ENCODE measurements at places on chromosomes 7 and 10. TPM values are rescaled to one million over a fixed set of nuclear protein-coding genes. Genes with fewer than 3 reads are reported as not detected.

DNA sequence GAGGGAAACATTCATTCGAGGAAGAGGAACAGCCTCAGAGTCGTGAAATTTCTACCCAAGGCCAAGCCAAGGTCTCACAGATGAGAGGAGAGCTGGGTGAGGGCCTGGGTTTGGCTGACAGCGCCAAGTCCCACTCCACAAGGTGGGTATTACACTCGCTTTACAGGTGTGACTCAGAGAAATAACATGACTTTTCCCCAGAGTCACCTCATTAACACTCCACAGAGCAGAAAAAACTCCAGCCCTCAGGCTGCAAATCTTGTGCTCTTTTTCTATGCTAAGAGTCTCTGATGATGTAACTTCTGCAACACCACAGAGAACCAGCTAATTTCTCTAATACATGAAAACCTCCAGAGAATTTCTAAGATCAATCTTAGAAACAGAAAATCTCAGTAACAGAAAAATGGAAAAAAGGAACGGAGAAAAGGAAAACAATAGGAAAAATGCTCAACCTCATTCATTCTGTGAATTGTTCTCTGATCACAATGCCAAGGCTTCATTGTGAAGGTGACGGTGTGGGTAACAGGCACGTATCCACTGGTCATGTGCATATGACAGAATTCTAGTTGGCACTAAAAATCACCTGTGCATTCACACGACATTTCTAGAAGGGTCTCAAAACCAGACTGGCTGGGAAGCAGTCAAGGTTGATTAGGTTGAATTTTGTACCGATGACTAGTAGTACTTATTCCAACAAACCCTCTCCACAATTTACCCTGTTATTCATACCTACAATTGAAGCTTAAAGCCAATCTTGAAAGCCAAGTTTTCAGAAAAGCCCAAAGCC lies 20.3 kb downstream of the YWHAG start:
- DNase-seq: no peak

CHRM2 gene
- total RNA-seq: not detected

DNA sequence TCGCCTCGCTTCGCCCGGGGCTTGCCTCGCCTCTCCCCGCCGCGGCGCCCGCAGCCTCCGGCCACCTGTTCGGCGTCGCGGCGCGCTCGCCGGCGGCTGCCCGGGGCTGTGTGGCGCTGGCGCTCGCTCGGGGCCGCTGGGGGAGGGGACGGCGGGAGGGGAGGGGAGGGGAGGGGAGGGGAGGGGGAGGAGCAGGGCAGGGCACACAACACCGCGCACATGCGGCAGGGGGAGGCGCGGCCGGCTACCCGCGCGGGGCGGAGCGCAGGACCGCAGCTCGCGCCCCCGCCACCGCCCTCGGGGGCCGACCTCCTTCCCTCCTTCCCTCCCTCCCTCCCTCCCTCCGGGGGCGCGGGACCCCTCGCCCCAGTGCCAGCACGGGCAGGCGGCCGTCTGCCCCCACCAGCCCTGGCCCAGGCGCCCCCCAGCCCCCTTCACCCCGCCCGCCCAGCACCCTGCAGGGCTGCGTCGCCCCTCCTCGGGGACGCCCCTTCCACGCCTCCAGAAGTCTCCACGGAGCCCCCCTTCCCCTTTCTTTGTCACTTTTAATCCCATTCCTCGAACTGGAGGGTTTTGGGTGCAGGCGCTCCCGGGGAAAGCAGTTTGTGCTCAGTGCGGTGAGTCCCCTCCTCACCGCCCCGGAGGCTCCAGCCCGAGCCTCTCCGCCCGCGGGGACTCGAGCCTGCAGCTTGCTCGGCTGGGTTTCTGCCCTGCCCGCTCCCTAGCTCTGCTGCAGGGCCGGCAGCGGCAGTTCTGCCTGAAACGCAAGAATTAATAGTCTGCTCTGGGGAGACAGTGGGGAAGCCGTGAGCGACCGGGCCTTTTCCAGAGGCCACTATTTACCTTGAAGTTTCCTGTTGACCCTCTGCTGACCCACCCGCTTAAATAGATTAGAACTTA lies at the start of gene PARD3:
TSS of gene PARD3 (minus strand) at position 112 of the 900 bp plus-strand sequence. CDS start 301 bp downstream, outside the sequence.
- DNase-seq: peak; percentile 62

DNA sequence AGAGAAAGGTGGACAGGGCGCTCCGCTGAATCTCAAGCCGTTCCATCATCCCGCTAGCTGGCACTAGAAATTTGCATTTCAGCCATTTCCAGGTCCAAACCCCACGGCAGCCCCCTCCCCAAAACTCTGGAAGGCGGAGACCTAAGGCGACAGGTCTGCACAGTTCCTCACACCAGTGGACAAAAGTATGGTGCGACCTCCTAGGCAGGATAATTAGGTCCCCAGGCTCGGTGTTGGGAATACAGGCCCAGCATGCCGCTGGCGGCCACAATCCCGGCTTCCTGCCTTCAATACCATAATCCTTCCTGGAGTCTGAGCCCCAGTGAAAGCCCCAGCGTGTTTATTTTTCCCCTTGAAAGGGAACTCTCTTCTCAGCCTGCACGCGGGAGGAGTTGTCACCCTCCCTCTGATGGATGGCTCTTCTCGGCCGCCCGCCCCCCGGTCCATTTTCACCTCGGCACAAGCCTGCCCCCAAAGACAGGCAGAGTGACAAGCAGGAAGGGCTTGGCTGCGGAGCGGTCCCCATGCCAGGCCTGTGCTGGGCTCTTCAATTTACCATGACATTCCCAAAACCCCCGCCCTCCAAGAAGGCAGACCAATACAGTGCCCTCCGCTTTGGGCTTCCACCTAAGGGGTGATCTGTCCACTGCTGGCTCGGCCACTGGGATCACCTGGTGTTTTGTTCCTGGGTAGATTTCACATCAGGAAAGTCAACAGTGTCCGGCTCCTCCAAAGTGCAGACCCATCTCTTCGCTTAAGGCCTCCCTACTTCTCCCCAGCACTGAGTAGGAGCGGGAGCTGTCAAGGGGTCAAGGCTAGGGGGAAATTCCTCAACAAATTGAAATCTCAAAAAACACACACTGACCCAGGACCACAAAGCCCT lies 2.2 kb downstream of the FGFR2 start:
- DNase-seq: no peak

- DNase-seq: peak; percentile 42
Observed at GRCh38 chr7:116577320-116577871, 52.6 kb downstream of the CAV1 start.

OR6V1 gene
- total RNA-seq: not detected

- no peak for DNase-seq
Observed at GRCh38 chr10:77967611-77968022, 41.1 kb upstream of the DLG5 start.

GRCh38 chr10:12717981-12718707 lies 283.4 kb downstream of the CCDC3 start:
- DNase-seq: peak; percentile 33

DNA sequence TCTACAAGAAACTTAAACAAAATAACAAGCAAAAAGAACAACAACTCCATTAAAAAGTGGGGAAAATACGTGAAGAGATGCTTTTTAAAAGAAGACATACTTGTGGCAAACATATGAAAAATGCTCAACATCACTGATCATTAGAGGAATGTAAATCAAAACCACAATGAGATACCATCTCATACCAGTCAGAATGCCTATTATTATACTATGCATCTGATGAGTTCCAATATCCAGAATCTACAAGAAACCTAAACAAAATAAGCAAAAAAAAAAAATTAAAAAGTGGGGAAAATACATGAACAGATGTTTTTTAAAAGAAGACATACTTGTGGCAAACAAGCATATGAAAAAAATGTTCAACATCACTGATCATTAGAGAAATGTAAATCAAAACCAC lies 29.6 kb upstream of the AKR1C3 start:
- DNase-seq: no peak

SPRN gene
- not detected for total RNA-seq

DNA sequence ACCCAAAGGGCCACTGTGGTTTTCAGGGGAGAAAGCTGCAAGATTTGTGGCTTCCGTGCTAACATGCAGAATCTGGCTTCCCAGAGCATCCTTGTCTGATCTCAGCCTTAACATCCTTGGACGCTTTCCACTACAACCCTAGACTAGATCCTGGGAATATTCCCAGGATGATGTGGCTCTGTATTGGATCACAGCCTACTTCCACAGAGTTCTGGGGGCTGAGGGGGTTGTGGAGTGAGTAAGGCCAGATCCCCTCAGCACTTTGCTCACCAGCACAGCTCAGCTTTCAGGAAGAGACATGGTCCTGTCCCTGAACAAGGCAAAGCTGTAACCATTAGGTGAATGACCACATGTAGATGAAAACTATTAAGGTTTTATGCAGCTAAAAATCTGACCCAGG lies 241.3 kb upstream of the MYO3A start:
- no peak for DNase-seq

DNA sequence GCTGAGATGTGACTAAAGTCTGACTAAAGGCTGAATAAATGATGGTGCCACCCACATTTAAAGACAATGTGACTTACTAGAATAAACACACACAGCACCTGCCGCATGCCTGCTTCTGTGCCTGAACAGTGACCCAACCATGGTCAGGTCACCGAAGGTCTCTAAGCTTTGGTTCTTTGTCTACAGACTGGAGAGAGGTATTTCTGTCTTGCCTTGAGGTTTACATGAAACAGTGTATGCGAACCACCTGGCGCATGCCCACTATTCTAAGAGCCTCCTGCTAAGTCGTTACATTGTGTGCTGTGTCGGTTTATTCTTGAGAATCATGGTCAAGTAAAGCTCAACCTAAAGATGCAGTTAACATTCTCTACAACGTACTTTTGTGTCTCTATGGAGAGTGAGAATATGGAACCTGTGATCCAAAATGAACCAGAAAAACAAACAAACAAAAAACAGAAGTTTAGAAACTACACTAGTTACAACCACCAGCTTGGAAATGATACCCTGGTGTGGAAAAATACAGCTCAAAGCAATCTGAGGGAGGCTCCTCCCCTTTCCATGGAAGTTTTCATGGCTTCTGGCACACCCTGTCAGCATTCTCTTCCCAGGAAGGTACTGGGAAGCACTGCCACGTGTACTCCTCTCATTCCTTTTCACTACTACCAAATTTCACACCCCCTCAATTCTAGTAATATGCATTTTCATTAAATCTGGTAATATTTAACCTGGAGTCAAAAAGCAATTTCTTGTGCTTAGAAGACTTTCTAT lies 40.0 kb downstream of the VOPP1 start:
- peak; percentile 59 for DNase-seq

DNA sequence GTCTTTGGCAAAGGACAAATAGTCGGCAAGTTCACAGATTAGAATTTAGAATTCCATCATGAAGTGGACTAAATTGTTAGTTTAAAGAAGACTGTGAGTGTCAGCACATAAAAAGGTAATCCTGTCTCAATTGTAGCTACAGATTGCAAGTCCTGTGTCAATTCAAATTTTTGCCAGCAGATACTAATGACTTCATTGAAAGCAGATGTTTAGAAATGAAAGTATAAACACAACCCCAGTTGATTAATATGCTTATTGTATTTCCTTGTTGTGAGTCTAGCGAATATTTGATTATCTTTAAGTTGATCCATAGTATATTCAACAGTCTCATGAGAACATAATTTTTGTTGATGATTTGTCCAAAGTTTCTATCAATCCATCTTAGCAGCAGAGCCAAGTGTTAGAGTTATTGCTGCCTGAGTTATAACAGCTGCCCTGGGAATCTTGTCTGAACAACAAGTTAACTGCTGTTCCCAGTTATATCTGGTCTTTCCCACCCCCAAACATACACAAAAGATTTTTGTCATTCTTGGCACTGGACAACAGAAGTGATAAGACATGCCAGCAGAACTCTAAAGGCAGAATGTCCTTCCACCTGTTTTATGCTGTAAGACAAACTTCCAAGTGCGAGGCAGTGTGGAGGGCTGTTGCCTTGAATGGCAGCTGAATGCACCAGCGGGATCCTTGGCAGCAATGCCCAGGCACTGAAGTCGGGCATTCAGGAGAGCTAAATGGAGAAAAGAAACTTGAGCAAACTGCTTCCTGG lies 21.3 kb upstream of the HERPUD2 start:
- DNase-seq: no peak

- peak; percentile 91 for DNase-seq
Observed at GRCh38 chr10:132447446-132448247, 50.6 kb downstream of the PWWP2B start.

- peak; percentile 45 for DNase-seq
Observed at GRCh38 chr10:24952143-24952706, at the start of gene PRTFDC1. PRTFDC1 (minus strand) TSS chr10:24952606; CDS start chr10:24952575, 31 bp downstream.

DNA sequence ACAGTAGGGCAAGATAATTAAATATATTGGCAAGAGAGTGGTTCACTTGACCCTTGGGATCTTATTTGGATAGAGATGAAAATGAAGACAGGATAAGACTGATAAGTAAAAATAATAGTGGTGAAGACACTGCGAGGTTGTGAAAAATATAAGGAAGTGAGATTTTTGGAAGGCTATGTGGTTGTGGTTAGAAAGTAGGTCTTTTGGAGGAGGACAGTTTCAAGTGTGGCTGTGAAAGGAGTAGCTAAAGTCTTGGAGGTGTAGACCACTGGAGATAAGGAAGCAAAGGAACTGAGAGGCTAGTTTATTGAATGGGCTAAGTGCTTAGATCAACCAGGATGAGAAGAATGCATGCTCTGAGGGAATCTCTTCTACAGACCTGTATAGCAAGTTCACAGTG lies 11.2 kb downstream of the MIOS start:
- DNase-seq: no peak

DLX6 gene
- total RNA-seq: not detected

DNA sequence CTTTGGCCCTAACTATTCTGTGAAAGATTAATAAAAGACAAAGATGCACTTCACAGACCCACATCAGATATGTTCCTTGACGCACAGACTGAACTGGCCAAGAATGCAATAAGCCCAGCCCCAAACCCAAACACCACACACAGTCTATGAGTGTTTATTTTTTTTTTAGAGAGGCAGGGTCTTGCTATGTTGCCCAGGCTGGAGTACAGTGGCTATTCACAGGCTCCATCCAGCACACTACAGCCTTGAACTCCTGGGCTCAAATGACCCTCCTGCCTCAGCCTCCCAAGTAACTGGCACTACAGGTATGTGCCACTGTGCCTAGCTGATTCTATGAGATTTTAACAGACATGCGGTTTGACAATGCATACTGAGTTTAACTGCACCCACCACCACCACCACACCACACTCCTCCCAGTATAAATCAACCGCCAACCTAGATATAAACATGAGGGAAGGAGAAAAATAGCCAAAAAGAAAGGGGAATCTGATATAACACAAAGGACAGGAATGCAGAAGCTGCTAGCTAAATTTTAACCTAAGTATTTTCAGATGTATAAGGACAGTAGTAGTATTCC lies 35.1 kb upstream of the SLC26A3 start:
- no peak for DNase-seq

MBL2 gene
- total RNA-seq: not detected

BHLHA15 gene
- 0.23 TPM for total RNA-seq

ERVW-1 gene
- not detected for total RNA-seq

DNA sequence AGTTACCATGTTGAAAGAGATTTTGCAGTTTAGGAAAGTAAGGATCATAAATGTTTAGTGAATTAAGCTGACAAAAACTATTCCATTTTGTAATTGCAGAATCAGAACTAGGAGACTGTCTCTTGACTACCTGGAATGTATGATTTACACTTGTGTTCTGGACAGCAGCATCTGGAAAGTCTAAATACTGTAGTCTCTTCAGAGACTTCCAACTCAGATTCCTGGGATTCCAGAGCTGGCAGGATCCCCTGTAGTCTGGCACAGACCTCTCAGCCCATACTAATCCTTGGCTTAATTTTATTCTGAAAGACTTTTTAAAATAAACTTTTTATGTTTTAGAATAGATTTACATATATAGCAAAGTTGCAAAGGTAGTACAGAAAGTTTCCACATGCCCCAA lies 452.7 kb downstream of the DPP6 start:
- no peak for DNase-seq

MKRN1 gene
- total RNA-seq: 73.6 TPM

GRCh38 chr7:82678259-82678658 lies 234.7 kb upstream of the CACNA2D1 start:
- no peak for DNase-seq

GRCh38 chr7:74002474-74003017 lies 25.4 kb upstream of the ELN start:
- peak; percentile 28 for DNase-seq
